ENCODE measurements at places on chromosomes 12 and 14.

- DNase-seq: no peak
Measured at GRCh38 chr12:47707905-47708543, 2.2 kb upstream of the RPAP3 start.

DNA sequence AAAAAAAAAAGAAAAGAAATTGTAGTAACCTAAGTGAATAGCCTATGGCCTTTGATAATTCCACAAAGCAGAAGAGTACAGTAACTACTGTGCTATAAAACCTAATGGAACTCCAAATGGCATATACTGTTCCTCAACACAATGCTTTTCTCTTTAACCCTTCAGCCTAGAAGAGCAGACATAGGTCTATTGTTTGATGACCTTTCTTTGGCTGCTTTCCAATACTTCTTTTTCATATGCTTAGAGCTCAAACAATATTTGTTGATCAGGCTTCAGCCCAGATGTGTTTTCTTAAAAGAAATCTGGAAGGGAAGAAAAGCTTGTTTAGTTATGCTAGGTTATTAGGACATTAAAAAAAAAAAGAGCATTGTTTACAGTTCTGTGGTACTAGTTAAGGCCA, 116.4 kb downstream of the NTN4 start:
- DNase-seq: peak; percentile 79

DNA sequence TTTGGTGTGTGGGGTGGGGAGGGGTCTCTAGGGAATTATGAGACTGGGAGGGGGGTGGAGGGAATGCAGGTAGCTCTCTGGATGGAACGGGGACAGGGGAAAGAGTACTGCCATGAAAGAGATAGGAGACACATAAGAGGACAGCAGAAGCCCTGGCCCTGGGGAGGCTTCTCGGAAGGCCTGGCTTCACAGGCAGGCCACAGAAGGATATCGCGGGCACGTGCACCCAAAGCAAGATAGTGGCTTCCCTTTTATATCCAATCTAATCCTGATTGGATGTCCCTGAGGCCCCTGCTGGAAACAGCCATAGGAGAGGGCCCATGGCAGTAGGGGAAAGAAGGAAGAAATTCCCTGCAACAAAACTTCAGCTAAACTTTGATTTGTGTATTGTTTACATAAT, 113.5 kb downstream of the GCH1 start:
- DNase-seq: no peak

- no peak for DNase-seq
Measured at GRCh38 chr14:69711477-69711876, 55.5 kb upstream of the SRSF5 start.

DNA sequence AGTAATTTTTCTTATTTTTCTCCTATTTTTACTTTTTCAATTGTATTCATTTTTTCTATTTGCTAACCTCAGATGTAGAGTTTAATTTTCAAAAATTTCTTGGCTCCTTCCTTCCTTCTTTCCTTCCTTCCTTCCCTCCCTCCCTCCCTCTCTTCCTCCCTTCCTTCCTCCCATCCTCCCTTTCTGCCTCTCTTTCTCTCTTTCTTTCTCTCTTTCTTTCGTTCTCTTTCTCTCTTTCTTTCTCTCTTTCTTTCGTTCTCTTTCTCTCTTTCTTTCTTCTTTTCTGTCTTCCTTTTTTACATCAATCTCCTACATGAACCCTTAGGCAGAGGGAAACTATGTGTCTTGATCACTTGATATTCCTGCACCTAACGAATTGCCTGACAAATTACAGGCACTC, 12.4 kb upstream of the GYS2 start:
- no peak for DNase-seq

DNA sequence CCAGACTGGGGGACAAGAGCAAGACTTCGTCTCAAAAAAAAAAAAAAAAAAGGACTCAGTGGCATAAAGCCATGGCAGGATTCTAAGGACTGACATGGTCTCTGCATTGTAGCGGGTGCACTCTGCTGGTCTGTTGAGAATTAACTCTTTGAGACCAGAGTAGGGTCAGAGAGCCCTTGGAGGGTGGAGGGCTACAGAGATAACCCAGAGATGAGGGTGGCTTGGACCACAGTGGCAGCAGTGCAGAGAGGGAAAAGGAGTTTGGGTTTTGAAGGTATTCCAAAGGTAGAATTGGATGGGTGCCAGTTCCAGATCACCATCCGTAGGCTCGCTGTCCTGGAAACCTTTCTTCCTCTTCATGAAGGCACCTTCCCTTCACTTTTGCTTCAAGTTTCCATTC, 14.3 kb upstream of the DYNC1H1 start:
- DNase-seq: no peak

GRCh38 chr14:68656452-68656851, 136.4 kb downstream of the ZFP36L1 start:
- DNase-seq: no peak

DNA sequence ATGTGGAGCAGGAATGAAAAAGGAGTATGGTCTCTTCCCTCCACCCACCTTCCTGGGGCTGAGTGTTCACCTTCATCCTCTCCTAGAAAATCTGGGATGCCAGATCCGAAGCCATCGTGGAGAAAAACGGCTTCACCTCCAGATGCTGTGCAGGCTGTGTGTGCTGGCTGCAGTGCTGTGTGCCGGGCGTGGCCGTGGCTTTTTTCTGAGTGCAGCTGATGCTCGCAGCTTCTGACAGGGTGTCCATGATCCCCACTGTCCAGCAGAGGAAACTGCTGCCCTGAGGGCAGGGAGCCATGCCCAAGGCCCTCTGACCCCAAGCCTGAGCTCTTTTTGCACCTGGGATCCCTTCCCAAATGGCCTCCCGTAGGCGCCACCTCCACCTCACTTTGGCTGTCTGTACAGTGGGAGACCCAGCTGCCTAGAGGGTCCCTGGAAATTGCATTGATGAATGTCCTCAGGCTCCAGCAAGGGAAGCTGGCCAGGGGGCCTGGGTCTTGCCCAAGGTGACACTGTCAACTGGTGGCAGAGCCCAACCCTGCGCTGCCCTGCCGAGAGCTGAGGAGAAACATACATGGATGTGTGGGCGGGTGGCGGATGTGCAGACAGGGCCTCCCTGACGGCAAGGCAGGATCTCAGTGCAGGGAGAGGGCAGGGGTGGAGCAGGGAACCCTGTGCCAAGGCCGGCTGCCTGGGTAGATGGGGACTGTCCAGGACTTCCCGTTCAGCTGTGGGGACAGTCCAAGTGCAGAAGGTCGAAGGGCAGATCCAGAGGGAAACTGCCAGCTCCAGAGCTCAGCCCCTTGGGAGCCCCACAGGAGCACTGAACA, 53.3 kb downstream of the BEGAIN start:
- no peak for DNase-seq

GRCh38 chr14:99664058-99664936, 19.4 kb downstream of the HHIPL1 start:
- no peak for DNase-seq

GRCh38 chr12:91133871-91134270, 22.6 kb upstream of the LUM start:
- no peak for DNase-seq

GRCh38 chr14:34237081-34237480, 225.0 kb downstream of the SPTSSA start:
- DNase-seq: peak; percentile 88

GRCh38 chr14:57345106-57345505, 45.3 kb upstream of the NAA30 start:
- DNase-seq: peak; percentile 43

- DNase-seq: no peak
Measured at GRCh38 chr12:69981881-69982475, 157.0 kb downstream of the MYRFL start.

DNA sequence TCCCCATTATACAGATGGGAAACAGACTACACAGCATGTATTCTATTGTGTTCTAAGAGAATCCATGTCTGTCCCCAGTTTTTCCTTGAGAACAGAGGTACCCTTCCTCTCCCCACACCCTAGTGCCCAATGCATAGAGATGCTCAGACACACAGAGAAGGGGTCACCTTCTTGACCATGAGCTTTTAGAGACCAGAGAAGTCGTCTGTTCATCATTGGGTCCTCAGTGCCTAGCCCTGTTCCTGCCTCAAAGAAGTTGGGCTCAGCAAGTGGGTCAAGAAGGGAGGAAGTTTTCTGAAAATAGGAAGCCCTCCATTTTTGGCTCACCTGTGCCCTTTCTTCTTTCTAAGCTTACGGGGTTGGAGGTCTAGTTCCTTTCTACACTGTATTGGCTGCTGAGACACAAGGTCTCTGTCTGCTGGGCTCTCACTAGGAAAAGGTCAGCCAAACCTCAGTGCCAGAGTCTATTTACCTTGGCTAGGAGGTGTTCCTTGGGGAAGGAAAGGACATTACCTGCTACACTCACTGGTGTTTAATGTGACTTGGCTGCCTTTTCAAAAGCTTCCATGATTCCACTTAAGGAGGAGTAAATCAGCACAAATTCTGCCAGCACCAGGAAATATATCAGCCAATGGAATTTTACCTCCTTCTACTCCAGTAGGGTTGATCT, 198.5 kb upstream of the PWP1 start:
- peak; percentile 30 for DNase-seq

DNA sequence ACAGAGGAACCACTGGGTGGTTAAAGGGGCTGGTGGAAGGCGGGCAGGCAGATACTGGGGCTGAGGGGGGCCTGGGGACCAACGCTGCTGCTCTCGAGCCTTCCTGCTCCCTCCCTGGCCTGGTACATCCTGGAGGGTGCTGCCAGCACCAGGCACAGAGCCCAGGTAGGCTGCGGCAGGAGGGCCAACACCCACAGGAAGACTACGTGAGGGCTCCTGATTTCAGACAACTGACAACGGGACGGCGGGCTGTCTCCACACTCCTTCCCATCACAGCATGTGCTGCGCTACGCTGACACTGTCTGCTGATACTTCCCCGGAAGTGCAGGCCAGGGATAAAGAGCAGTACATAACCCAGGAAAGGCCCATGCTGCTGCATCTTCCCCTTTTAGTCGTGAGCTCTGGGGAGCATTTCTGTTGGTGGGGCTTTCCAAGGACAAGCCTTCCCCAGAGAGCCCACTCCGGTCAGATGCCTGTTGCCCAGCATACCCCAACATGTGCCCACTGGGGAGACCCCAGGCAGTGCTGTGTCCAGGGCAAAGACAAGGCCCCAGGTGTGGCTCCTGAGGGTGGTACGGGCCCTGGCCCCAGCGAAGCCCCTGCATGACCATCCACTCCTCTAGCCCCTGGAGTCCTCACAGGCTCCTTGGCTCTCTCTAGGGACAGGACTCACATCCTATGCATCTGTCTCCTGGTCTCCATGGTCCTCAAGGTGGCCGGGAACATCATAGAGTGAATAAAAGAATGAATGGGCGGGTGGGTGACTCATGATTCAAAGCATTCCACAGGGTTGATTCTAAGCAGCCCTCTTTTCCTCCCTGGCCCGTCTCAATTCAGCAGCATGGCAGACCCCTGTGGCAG, 38.0 kb downstream of the CHGA start:
- DNase-seq: no peak

DNA sequence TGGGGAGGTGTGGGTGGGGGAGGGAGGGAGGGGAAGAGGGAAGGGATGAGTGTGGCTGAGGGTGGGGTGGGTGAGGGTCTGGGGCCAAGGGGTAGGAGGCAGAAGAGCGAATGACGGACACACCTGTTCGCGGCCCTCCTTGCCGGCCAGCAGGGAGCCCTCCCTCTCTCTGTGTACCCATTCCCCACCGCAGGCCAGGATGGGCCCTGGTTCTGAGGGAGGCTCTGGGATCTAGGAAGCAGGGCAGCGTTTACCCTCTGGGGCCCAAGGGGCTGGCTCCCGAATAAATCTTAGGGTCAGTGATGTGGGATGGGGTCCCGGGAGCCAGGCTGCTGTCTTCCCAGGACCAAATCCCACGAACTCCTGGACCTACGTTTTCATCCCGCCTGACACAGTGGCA, 46.0 kb upstream of the ESRRB start:
- no peak for DNase-seq

GRCh38 chr14:26528415-26529182, 69.2 kb downstream of the NOVA1 start:
- no peak for DNase-seq

GRCh38 chr12:459430-460258, at the start of gene B4GALNT3:
Gene B4GALNT3 (plus strand): TSS chr12:459939. CDS start chr12:460377, 438 bp downstream.
- DNase-seq: peak; percentile 29

DNA sequence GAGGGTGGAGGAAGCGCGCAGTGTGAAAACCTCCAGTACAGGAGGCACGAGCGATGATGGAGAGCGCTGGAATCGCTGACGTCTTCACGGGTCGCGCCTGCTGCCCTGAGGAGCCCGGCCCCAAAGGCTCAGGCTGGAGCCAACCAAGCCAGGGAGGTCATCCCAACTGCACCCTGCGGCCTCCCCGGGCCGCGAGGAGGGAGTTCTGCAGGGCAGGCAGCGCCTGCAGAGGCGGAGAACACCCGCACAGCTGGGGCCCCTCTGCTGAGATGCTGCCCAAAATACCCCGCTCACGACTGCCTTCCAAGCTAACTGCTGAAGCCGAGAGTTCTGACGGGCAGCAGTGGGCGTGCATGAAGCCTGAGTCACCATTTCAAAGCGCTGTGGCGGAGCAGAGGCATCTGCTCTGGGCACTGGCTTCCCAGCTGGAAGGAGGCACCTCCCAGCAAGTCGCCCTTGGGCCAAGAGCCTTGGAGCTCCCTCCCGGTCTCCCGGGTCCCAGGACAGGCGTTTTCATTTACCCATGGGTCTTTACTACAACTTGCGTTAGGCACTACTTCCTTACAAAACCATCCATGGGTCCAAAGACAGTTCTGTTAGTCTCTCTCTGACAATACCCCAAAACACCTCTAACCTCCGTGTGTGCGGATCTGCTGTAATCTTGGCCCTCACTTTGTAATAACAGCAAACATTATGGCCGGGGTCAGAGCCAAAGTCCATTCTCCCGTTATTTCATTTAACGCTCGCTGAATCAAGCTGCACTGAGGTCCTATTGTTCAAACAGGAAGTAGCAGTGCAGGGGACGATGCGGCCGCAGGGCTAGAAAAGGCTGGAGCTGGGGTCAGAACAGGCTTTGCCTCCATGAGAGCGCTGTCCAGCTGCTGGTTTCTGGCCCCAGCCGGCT, 60.1 kb upstream of the RIMBP2 start:
- DNase-seq: no peak

DNA sequence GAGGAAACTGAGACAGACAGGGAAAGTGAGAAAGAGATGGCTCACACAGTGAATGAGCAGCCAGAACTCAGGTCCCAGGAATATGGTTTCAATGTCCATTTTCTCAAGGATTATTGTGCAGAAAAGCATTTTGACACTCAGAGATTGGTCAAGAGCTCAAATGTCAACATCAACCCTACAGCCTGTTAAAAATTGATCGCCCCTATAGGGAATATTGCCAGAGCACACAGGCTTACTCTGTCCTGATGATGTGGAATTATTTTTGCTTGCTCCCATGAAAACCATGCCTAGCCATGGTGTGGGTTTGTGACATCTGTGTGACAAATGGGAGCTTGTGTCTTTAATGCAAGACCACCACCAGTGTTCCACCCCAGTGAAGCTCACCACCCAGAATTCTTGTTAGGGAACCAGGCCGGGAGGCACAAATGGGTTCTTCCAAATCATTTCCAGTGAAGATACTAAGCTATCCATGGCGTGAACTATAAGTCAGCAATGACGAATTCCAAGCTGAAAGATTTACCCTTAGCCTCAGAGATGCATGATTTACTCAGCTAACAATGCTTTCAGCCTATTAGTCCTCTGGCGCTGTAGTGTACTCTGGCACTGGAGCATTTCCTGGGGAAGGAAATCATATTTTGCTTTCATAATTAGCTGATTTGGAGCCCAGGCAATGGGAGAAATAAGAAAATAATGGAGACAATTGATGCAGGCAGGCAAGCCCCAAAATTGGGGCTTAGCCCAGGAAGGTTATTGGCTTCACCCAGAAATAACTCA, 1188.2 kb upstream of the TMEM132C start:
- no peak for DNase-seq

Data from NCI-H2029 (cell line).